ENCODE measurements at places on chromosomes 5 and 9. TPM values are rescaled to one million over a fixed set of nuclear protein-coding genes. Genes with fewer than 3 reads are reported as not detected.

The ZDHHC11 gene
- 6.7 TPM for polyA plus RNA-seq

The FGF10 gene
- 6.7 TPM for polyA plus RNA-seq

The ARHGEF28 gene
- polyA plus RNA-seq = 49.2 TPM

The BTNL8 gene
- polyA plus RNA-seq = 0.71 TPM

The HINT1 gene
- polyA plus RNA-seq = 381 TPM

The MAP1B gene
- polyA plus RNA-seq = 12.7 TPM

The GRIA1 gene
- polyA plus RNA-seq = 4.0 TPM

The TPPP gene
- polyA plus RNA-seq = 4.5 TPM

The FCN1 gene
- 1.8 TPM for polyA plus RNA-seq

The JAK2 gene
- 16.1 TPM for polyA plus RNA-seq

The RBM18 gene
- polyA plus RNA-seq = 33.9 TPM

The GTF3C5 gene
- polyA plus RNA-seq = 68.8 TPM

The MAT2B gene
- 128 TPM for polyA plus RNA-seq

The DAB2 gene
- polyA plus RNA-seq = 191 TPM

The CXCL14 gene
- 44.9 TPM for polyA plus RNA-seq

The PCDHGB2 gene
- polyA plus RNA-seq = 3.8 TPM

The GFRA3 gene
- 4.2 TPM for polyA plus RNA-seq

The CFAP77 gene
- polyA plus RNA-seq = 0.97 TPM

The HSPA9 gene
- 302 TPM for polyA plus RNA-seq

The MYO10 gene
- polyA plus RNA-seq = 39.2 TPM

The NMRK1 gene
- 22.3 TPM for polyA plus RNA-seq

The DHX29 gene
- polyA plus RNA-seq = 46.5 TPM

The LMNB1 gene
- 130 TPM for polyA plus RNA-seq

The CTSL gene
- 161 TPM for polyA plus RNA-seq

The SEMA4D gene
- polyA plus RNA-seq = 48.0 TPM

The IL6ST gene
- polyA plus RNA-seq = 133 TPM

The ADRB2 gene
- 0.41 TPM for polyA plus RNA-seq

The EPB41L4A gene
- polyA plus RNA-seq = 27.1 TPM

The SPATA31E1 gene
- polyA plus RNA-seq = 0.01 TPM

The CRHBP gene
- 27.4 TPM for polyA plus RNA-seq

The DOCK2 gene
- polyA plus RNA-seq = 2.4 TPM

The RCL1 gene
- polyA plus RNA-seq = 18.9 TPM

The BHMT gene
- 305 TPM for polyA plus RNA-seq

The CDH6 gene
- 65.6 TPM for polyA plus RNA-seq

The ENC1 gene
- polyA plus RNA-seq = 75.8 TPM

The INSYN2B gene
- 1.5 TPM for polyA plus RNA-seq

Measured in right renal pelvis (tissue), 4 donors.